ENCODE measurements at places on chromosomes 4 and X. TPM values are rescaled to one million over a fixed set of nuclear protein-coding genes. Genes with fewer than 3 reads are reported as not detected.

The TMEM156 gene
- 7.5 TPM for total RNA-seq

The CT45A3 gene
- not detected for total RNA-seq

The APLN gene
- total RNA-seq, result 5.9 TPM

The EFHC2 gene
- 0.32 TPM for total RNA-seq

The GPR143 gene
- not detected for total RNA-seq

The FHDC1 gene
- 0.48 TPM for total RNA-seq

The AKAP4 gene
- total RNA-seq, result not detected

The UPF3B gene
- 10.8 TPM for total RNA-seq

DNA sequence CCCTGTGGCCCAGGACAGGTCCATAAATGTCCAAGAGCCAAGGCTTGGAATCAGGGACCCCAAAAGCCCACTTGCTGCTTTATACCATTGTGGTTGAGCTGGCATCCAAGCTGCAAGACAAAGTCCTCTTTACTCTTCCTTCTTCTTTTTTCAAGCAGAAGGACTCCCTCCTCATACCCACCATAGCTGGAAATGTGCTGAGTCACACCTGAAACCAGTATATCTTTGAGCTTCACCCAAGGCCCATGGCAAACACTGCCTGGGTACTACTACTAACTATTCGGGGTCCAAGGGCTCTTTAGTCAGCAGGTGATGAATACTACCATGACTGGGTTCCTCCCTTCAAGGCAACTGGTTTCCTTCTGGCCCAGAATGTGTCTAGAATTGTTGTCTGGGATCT is 37.3 kb upstream of the NMU start:
- no peak for DNase-seq
- no peak overlapping the region for H3K27ac ChIP-seq
- H3K4me1 ChIP-seq, result no peaks in the 10 kb centered on the region
- no peak overlapping the region for H3K4me3 ChIP-seq
- H3K27me3 ChIP-seq, result no peaks in the 10 kb centered on the region

DNA sequence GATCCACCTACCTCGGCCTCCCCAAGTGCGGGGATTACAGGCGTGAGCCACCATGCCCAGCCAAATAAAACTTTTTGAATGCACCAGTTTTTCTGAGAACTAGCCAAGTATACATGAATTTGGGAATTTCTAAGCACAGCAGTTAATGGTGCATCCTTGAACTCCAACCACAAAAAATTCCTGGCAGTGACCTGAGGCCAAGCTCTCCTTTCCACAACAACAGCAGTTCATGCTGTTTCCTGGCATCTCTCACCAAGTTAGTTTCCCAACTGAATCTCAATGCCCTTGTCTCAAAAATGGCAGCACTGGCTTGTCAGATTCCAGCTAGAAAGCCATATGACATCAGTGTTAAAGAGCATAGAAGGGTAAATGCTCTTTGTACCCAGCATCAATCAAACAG is 15.9 kb upstream of the XKRX start:
- no peaks in the 10 kb centered on the region for H3K36me3 ChIP-seq
- H3K27me3 ChIP-seq, result peaks cover 24% of the 10 kb centered on the region
- DNase-seq, result no peak
- no peak overlapping the region for H3K4me3 ChIP-seq
- no peak overlapping the region for H3K27ac ChIP-seq

DNA sequence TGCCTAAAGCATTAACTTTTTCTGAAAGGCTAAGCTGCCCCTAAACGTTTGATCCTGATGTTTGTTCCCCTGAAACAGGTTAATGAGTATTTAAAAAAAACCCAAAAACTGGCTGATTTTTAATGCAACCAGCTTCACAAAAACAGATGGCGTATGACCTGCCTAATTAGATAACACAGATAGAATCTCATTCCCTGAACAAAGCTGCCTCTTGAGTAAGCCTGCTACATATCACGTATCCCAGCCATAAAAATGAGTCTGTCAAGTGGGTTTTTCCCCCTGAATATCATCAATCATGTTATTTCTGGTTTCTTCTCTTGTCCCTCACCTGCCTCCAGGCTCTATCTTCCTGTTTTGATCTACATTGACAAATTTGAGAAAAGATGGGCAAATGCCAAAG is 154.2 kb upstream of the FAM9B start:
- no peak overlapping the region for H3K27ac ChIP-seq
- no peaks in the 10 kb centered on the region for H3K36me3 ChIP-seq
- H3K27me3 ChIP-seq, result peaks cover 21% of the 10 kb centered on the region
- no peak for DNase-seq
- no peak overlapping the region for H3K4me3 ChIP-seq
- no peaks in the 10 kb centered on the region for H3K4me1 ChIP-seq

- no peak overlapping the region for H3K27ac ChIP-seq
- no peaks in the 10 kb centered on the region for H3K36me3 ChIP-seq
- H3K4me1 ChIP-seq, result no peaks in the 10 kb centered on the region
These were observed 566.0 kb upstream of the TENM3 start for GRCh38 chr4:181677201-181677600.

DNA sequence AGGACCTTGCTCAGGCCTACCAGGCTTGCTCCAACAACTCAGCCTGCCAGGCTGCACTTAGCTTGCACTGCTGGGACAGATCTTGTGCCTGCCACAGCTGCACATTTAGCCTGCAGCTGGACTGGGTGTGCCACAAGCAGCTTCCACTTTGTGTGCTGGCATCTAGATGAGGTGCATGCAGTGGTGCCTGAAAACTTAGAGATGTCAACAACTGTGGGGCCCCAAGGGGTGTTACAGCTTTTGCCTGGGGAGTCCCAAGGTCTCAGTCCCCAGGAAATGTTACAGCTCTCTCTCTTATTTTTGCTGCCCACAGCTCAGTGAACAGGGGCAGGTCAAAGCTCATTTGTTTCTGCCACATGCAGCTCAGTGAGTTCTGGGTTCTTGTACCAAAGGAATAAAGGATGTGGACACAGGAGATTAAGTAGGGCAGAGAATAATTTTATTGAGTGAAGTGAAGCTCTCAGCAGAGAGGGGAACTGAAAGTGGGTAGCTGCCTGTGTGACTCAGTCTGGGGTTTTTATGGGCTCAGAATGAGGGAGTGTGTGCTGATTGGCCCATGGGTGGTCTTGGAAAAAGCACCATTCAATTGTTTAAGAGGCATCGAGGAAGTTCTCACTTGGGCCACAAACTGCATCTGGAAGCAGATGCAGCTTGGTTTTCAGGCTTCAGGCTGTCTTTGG is 828.3 kb downstream of the TECRL start:
- no peaks in the 10 kb centered on the region for H3K4me1 ChIP-seq
- no peak overlapping the region for H3K4me3 ChIP-seq
- H3K27me3 ChIP-seq, result no peaks in the 10 kb centered on the region
- H3K27ac ChIP-seq, result no peak overlapping the region

DNA sequence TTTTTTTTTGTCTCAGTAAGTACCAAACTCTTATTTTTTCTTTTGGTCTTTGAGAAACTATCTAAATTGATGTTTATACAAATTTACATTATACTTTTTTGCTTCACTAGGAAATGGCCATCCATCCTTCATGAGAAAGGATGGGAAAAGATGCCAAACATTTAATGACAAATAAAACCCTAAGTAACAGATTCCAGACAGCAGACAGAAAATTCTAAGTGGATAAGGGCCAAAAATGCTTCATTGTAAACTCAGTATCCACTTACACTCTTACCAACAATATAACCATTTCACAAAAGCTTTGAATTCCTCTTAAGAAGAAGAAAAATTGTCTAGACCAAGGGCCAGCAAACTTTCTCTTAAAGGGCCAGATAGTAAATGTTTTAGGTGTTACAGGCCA is 3.5 kb downstream of the GUCY1B1 start:
- DNase-seq, result no peak
- no peaks in the 10 kb centered on the region for H3K4me1 ChIP-seq
- no peak overlapping the region for H3K27ac ChIP-seq
- no peaks in the 10 kb centered on the region for H3K36me3 ChIP-seq
- H3K4me3 ChIP-seq, result no peak overlapping the region

- no peak overlapping the region for H3K4me3 ChIP-seq
- H3K4me1 ChIP-seq, result no peaks in the 10 kb centered on the region
- no peak for DNase-seq
- no peaks in the 10 kb centered on the region for H3K27me3 ChIP-seq
- H3K27ac ChIP-seq, result no peak overlapping the region
- peaks cover 4% of the 10 kb centered on the region for H3K36me3 ChIP-seq
These were observed 53.0 kb downstream of the PKD2 start for GRCh38 chr4:88060431-88060830.

- H3K36me3 ChIP-seq, result no peaks in the 10 kb centered on the region
- H3K4me3 ChIP-seq, result no peak overlapping the region
- no peak overlapping the region for H3K27ac ChIP-seq
- DNase-seq, result no peak
- H3K4me1 ChIP-seq, result no peaks in the 10 kb centered on the region
These were observed 43.0 kb downstream of the ENPEP start for GRCh38 chr4:110518889-110519490.

DNA sequence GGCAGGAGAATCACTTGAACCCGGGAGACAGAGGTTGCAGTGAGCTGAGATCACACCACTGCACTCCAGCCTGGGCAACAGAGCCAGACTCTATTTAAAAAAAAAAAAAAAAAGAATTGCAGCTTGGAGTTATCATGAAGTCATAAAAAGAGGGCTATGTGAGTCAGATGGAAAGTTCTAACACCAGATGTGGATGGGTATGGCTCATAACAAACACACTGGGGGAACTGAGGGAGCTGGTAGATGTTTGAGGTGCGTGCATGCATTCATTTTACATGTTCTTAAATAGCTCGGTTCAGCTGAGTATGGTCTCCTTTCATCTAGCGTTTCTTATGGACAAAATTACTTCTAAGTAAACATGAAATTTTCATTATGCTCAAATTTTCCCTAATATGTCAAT is 11.7 kb downstream of the TRMT2B start:
- no peaks in the 10 kb centered on the region for H3K4me1 ChIP-seq
- no peak for DNase-seq
- H3K36me3 ChIP-seq, result no peaks in the 10 kb centered on the region
- no peak overlapping the region for H3K27ac ChIP-seq
- no peak overlapping the region for H3K4me3 ChIP-seq
- H3K27me3 ChIP-seq, result peaks cover 4% of the 10 kb centered on the region

- no peak for DNase-seq
- H3K27ac ChIP-seq, result no peak overlapping the region
- no peaks in the 10 kb centered on the region for H3K4me1 ChIP-seq
- H3K27me3 ChIP-seq, result no peaks in the 10 kb centered on the region
- H3K36me3 ChIP-seq, result no peaks in the 10 kb centered on the region
These were observed 942.2 kb downstream of the TRAM1L1 start for GRCh38 chr4:116143198-116143597.

GRCh38 chr4:64824591-64824990 is 415.3 kb upstream of the TECRL start:
- H3K36me3 ChIP-seq, result no peaks in the 10 kb centered on the region
- DNase-seq, result no peak
- H3K4me3 ChIP-seq, result no peak overlapping the region
- no peaks in the 10 kb centered on the region for H3K4me1 ChIP-seq
- H3K27me3 ChIP-seq, result no peaks in the 10 kb centered on the region
- no peak overlapping the region for H3K27ac ChIP-seq

GRCh38 chr4:135515295-135515694 is 1313.7 kb upstream of the PABPC4L start:
- no peaks in the 10 kb centered on the region for H3K27me3 ChIP-seq
- no peak overlapping the region for H3K4me3 ChIP-seq
- no peak overlapping the region for H3K27ac ChIP-seq
- no peaks in the 10 kb centered on the region for H3K4me1 ChIP-seq
- no peak for DNase-seq

DNA sequence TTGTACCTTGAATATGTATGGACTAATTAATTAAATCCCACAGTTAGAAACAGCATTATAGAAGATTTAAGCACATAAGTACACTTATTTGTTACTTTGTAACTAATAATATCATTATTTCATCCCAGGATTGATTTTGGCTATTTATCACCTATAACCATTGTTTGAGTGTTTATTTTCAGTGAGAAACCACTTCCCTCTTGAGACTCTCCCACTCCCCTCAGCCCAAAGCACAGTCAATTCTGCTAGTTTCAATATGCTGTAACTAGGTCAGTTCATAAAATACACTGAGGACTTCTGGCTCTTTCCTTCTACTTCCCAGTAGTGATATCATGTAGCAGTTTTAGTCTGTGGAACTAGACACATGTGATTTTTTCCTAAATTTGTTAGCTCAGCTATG is 16.3 kb downstream of the OFD1 start:
- H3K4me1 ChIP-seq, result no peaks in the 10 kb centered on the region
- no peak overlapping the region for H3K27ac ChIP-seq
- H3K27me3 ChIP-seq, result no peaks in the 10 kb centered on the region
- DNase-seq, result no peak
- H3K36me3 ChIP-seq, result no peaks in the 10 kb centered on the region

GRCh38 chr4:100285121-100285520 is 94.9 kb upstream of the DDIT4L start:
- no peaks in the 10 kb centered on the region for H3K27me3 ChIP-seq
- no peak overlapping the region for H3K27ac ChIP-seq
- no peak overlapping the region for H3K4me3 ChIP-seq
- no peaks in the 10 kb centered on the region for H3K4me1 ChIP-seq

DNA sequence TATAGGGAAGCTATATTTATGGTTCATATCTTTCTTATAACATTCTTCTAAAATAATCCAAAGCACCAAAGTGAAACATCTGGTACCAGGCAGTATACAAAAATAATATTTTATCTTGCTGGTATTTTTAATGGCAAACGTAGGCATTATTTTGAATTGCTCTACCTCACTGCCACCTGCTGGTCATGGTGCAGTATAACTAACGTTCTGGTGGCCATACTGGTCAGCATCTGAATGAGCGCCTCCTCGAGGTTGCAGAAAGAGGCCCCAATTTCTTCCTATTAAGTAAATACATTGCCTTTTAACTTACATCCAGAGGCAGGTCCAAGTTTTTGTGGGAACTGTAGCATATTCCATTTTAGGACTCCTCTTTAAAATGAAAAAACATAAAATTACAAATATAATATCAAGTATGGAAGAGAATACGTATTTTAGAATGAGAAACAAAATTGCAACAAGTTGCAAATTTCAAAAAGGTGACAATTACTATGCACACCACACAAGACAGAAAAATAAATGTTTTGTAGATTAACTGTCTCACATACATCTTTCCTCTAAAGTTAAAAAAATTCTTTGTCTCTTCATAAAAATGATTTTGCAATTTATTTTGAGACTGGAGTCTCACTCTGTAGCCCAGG is 22.9 kb upstream of the CWH43 start:
- no peaks in the 10 kb centered on the region for H3K36me3 ChIP-seq
- peak; percentile 20 for DNase-seq
- H3K4me1 ChIP-seq, result no peaks in the 10 kb centered on the region
- no peak overlapping the region for H3K27ac ChIP-seq
